ENCODE measurements at places on chromosomes 11 and 22.
A peak's percentile ranks its signal among the peaks of the same experiment; 100 is the strongest.

DNA sequence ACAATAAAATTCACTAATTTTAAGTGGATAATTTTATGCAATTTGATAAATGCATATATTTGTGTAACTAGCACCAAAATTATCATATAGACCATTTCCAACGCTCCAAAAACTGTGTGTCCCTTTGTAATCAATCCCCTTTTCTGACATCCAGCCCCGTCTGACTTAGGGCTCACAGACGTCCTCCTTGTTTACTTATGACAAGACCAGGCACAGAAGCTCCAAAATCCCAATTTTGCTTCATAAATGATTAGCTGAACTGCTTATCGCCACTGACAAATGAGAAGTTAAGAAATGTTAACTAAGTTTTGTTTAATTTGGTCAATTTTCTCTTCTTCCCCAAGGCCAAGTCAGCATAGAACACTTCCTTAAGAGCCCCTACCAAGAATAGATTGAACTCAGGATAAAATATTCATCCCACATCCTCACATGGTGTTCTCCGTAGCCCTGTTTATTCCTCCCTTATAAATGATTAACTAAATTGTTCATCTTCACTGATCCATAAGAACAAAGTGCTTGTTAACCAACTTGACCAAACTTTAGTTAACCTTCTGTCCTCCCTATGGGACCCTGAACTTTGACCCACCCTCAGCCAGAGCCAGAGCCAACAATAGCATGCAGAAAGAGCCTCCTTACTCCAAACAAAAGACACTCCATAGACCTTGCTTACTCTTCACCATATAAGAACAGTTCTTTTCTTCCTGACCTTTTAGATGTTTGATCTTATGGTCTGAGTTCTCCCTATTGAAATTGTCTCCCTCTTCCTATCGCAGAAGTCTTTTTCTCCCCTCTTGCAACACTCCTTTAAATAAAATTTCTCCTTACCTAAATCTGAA, 30.8 kb upstream of the GLYAT start:
- no peak for DNase-seq

- no peak for DNase-seq
Observed at GRCh38 chr22:41933411-41934177, 7.0 kb upstream of the TNFRSF13C start.

GRCh38 chr11:112525270-112525669, 264.6 kb upstream of the PLET1 start:
- DNase-seq, result no peak

GRCh38 chr11:120708511-120709183, 197.1 kb downstream of the GRIK4 start:
- DNase-seq, result no peak

DNA sequence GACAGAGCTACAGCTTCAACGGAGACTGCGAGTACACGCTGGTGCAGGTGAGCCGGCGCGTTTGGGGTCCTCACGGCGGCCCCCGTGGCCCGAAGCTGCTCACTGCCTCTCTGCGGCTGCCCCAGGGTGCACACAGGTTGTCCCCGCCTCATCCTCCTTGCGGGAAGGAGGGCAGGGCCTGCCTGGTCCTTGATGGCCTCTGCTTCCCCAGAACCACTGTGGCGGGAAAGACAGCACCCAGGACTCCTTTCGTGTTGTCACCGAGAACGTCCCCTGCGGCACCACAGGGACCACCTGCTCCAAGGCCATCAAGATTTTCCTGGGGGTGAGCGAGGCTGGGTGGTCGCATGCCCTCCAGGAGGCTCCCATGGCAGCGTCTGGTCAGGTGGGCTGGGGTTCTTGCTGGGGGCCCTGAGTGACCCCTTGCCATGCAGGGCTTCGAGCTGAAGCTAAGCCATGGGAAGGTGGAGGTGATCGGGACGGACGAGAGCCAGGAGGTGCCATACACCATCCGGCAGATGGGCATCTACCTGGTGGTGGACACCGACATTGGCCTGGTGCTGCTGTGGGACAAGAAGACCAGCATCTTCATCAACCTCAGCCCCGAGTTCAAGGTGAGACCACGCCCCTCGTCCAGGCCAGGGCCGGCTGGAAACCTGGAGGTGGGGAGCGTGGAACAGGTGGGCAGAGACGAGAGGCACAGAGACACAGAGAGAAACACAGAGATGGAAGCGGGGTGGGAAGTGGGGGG, 19.4 kb downstream of the MUC5AC start:
- DNase-seq, result no peak

GRCh38 chr11:117634756-117635603, 162.0 kb downstream of the DSCAML1 start:
- DNase-seq, result no peak

DNA sequence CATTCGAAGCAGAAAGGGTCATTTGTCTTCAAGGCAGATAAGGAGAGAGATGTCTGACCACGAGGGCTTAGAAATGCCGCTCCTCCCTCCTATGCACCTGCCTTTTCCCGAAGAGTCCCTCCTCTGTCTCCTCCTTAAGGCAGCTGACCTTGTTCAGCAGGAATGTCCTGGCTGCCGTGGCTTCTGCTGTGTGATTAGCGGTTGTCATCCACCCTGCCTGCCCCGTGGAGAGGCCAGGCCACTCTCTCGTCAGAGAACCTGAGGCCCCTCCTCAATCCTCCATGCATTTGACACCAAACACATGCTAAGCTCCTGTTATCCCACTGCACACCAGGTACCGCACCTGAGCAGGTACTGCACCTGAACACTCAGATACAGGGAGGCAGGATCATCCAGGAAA, 834.6 kb downstream of the TBC1D22A start:
- DNase-seq, result no peak

DNA sequence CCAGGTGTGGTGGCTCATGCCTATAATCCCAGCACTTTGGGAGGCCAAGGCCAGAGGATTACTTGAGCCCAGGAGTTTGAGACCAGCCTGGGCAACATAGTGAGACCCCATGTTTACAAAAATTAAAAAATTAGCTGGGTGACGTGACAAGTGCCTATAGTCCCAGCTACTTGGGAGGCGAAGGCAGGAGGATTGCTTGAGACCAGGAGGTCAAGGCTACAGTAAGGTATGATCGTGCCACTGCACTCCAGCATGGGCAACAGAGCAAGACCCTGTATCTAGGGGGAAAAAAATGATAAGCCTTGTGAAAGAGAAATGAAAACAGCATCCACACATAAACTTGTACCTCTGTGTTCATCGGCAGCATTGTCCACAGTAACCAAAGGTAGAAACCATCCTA, 8.1 kb upstream of the CCND1 start:
- DNase-seq, result no peak

DNA sequence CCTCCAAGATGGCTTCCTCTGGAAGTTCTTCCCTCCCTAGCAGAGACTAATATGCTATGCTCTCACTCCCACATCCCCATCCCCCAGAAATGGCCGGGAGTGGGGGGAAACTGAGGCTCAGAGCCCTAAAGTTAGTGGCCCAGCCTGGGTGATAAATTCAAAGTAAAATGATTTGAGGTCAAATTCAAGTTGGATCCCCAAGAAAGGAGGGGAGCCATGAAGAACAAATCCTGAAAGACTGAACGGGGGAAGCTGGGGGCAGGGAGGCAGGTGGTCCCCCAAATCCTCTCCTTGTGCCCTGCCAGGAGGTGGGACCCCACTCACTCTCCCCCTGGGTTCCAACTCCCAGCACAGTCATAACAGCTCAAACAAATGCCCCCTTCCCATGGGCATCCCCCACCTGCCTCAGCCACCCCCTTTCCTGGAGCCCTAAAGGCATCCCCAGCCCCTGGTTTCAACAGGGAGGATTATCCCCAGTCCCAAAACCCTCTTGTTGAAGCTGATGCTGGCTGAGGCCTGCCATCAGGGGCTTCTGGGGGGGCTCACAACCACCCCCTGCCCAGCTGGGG, 1.1 kb downstream of the CBX6 start:
- no peak for DNase-seq

GRCh38 chr11:9315078-9315688, 790 bp upstream of the TMEM41B start:
- DNase-seq, result no peak

DNA sequence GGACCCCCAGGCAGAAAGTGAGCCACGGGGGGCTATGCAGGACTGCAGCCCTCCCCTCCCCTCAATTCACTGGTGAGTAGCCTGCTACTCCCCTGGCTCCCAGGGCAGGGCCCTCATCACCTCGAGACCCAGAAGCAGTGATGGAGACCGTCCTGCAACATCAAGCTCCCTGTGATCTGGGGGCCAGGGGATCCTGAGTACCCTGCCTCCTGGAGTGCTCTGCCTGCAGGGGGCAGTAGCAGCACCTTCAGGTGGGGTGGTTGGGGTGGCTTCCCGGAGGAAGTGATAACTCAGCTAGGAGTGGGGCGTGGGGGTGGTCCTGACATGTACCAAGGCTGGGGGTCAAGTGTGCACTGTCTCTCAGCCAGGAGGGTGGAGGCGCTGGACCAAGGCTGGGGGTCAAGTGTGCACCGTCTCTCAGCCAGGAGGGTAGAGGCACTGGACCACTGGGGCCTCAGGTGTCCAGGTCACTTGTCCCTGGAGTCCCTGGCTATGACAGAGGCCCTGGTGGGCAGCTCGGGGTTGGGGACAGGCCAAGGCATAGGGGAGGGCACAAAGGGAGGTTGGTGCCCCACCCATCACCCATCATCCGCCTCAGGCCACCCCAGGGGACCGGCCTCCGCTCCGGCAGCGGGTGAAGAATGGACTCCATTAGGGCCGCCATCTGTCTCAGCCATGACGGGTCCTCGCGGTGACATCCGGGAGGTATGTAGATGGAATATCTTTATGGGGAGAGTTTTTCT, 9.4 kb downstream of the RTN4R start:
- no peak for DNase-seq

- DNase-seq, result peak; percentile 54
Observed at GRCh38 chr11:119474682-119475596, 52.0 kb upstream of the THY1 start.

DNA sequence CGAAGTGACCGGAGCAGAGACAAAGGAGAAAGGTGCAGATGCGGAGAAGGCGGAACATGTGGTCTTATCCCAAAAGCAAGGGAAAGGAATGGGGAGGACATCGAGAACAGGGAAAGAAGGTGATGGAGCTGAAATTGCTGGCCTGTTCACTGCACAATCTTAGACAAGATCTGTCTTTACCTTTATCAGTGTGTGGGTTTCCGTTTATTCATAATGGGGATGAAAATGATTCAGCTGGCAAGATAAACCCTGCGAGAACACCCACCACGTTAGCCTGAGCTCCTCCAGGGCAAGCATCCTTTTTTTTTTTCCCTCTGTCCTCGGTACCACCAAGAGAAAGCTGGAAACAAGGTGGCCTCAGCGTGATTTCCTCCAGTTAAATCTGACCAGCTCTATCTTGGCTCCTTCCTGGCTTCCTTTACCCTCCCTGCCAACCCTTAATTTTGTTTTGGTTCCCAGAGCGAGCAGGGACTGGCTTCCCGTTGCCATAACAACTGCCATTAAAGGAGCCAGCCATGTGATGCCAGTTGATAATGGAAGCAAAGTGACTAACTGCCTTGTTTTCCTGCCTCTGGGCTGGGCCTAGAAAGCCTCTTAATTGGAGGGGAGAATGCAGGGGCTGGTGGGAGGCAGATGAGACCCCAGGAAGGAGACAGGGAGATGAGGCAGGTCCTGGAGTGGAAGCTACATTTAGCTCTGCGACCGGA, 4.2 kb downstream of the SGSM1 start:
- DNase-seq, result peak; percentile 62

GRCh38 chr11:79375818-79376550, 64.8 kb downstream of the TENM4 start:
- DNase-seq, result no peak

GRCh38 chr11:14549891-14550290, 29.7 kb upstream of the PSMA1 start:
- DNase-seq, result no peak

GRCh38 chr22:27791159-27791858, 10.2 kb downstream of the MN1 start:
- DNase-seq, result no peak

DNA sequence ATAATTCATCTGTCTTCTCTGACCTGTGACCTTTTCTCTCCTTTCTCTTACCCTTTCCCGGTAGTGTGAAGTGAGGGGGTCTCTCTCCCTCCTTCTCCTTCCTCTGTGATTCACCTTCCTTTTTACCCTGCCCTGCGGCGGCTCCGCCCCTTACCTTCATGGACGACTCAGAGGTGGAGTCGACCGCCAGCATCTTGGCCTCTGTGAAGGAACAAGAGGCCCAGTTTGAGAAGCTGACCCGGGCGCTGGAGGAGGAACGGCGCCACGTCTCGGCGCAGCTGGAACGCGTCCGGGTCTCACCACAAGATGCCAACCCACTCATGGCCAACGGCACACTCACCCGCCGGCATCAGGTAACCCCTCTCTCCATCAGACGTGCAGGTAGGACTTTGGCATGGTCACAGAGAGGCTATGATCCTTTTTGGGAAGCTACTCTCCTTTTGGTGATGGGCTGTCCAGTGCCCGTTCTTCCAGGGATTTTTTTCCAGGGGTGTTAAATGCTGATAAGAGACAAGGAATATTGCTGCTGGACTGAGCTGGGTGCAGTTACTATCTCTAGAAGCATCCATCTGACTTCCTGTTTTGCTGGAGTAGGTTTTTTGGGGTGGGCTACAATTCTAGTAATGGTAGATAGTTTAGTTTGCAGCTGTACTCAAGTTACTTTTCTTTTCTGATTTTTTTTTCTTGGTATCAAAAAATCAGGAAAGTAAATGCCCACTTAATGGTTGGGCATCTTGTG, 29.9 kb downstream of the CTNND1 start:
- no peak for DNase-seq

- no peak for DNase-seq
Observed at GRCh38 chr11:120633616-120634393, 122.3 kb downstream of the GRIK4 start.

All from prostate gland (tissue), 2 donors.